CD4-positive, alpha-beta T cell (primary cell): ENCODE measurements at places on chromosomes 7 and 10. TPM values are rescaled to one million over a fixed set of nuclear protein-coding genes. Genes with fewer than 3 reads are reported as not detected.

Gene SOSTDC1
- not detected for total RNA-seq

Gene KCND2
- total RNA-seq: not detected

Gene RADIL
- total RNA-seq: not detected

Gene GHRHR
- not detected for total RNA-seq

Gene NAT16
- total RNA-seq: not detected

Gene DNAH11
- total RNA-seq: 0.11 TPM

Gene ABCB4
- total RNA-seq: not detected

Gene MAT1A
- not detected for total RNA-seq

Gene LIPJ
- not detected for total RNA-seq

Gene GPR85
- not detected for total RNA-seq

Gene SH3PXD2A
- total RNA-seq: 6.9 TPM

Gene SFMBT2
- total RNA-seq: 41.0 TPM

Gene NHLRC2
- 4.6 TPM for total RNA-seq

Gene AIMP2
- total RNA-seq: 4.3 TPM

Gene ADCYAP1R1
- total RNA-seq: not detected

Gene HGF
- not detected for total RNA-seq

Gene PITX3
- not detected for total RNA-seq

Gene KLF14
- not detected for total RNA-seq

Gene STEAP1
- not detected for total RNA-seq

Gene EPHA1
- 19.0 TPM for total RNA-seq

Gene LRIT1
- total RNA-seq: not detected

Gene SEMA4G
- total RNA-seq: 1.1 TPM

Gene SPDYE18
- 0.82 TPM for total RNA-seq

Gene SPDYE11
- total RNA-seq: not detected

Gene DPY19L1
- 6.0 TPM for total RNA-seq

Gene PRF1
- total RNA-seq: 9.4 TPM

Gene SEMA3E
- not detected for total RNA-seq

Gene CPEB3
- total RNA-seq: 1.3 TPM

Gene DPP6
- total RNA-seq: not detected

Gene SUN3
- not detected for total RNA-seq

Gene ATRNL1
- not detected for total RNA-seq

Gene FAM24A
- total RNA-seq: not detected

Gene HIBADH
- 8.4 TPM for total RNA-seq

Gene TTYH3
- 7.9 TPM for total RNA-seq

Gene SMKR1
- total RNA-seq: 0.22 TPM

Gene CAMK2B
- not detected for total RNA-seq
